ENCODE measurements at places on chromosomes 7 and 10.

- DNase-seq = peak; percentile 61
Observed at GRCh38 chr7:36686499-36686898, 37.8 kb downstream of the AOAH start.

GRCh38 chr7:34136698-34137097 is 231.4 kb downstream of the BMPER start:
- DNase-seq = no peak

GRCh38 chr10:120805014-120805812 is 45.9 kb upstream of the WDR11 start:
- no peak for DNase-seq

DNA sequence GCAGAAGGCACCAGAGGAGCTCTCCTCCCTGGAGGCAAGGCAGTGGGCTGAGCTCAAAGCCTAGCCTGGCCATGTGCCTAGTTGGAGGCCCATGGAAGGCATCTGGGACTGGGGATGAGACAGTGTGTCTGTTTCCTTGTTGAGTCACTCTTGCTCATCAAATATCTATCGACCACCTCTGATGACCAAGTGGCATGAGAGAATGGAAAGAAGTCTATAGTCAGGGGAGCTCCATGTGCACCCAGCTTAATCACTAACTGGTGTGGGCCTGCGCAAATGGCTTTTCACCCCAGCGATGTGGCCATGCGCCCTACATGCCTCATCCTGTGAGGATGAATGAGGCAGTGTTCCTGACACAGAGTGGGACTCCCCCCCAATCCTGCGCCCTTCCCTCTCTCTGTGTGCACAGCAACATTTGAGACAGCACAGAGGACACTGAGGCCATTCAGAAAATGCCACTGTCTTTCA is 229.9 kb downstream of the RPS24 start:
- DNase-seq = peak; percentile 31

DNA sequence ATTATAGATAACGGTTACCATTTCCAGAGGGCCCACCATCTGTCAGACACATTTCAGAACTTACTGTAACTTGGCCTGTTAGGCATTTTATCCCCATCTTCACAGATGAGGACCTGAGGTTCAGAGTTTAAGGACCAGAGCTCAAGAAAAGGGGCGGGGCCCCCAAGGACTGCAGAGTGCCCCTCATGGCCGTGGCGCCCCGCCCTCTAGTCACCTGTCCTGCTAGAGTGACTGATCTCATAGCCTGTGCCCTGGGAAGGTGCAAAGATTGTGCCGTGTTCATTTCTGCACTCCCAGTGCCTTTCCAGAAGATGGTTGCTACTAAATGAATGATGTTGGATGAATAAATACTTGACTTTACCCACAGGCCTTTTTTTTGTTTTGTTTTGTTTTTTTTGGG is 107.0 kb downstream of the XRCC2 start:
- DNase-seq = no peak

GRCh38 chr10:30691639-30692015 is 62.1 kb upstream of the LYZL2 start:
- no peak for DNase-seq

- DNase-seq = no peak
Observed at GRCh38 chr7:87624628-87625027, 3.6 kb upstream of the RUNDC3B start.

DNA sequence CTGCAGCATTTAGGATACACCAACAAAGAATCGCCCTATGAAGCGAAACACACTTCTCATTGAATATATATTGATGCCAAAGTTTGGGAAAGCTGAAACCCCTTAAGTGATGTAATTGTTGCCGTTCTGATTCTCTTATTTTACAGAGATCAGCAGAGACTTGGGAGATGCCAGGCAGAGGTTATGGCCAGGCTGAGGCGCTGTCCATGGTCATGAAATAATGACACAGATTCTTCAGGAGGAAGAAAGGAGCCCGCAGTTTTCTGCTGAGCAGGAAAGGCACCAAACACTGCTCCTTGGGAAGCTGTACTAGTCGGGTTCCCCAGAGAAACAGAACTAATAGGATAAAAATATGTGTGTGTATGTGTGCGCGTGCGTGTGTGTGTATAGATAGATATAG is 566.0 kb downstream of the CALN1 start:
- DNase-seq = no peak

DNA sequence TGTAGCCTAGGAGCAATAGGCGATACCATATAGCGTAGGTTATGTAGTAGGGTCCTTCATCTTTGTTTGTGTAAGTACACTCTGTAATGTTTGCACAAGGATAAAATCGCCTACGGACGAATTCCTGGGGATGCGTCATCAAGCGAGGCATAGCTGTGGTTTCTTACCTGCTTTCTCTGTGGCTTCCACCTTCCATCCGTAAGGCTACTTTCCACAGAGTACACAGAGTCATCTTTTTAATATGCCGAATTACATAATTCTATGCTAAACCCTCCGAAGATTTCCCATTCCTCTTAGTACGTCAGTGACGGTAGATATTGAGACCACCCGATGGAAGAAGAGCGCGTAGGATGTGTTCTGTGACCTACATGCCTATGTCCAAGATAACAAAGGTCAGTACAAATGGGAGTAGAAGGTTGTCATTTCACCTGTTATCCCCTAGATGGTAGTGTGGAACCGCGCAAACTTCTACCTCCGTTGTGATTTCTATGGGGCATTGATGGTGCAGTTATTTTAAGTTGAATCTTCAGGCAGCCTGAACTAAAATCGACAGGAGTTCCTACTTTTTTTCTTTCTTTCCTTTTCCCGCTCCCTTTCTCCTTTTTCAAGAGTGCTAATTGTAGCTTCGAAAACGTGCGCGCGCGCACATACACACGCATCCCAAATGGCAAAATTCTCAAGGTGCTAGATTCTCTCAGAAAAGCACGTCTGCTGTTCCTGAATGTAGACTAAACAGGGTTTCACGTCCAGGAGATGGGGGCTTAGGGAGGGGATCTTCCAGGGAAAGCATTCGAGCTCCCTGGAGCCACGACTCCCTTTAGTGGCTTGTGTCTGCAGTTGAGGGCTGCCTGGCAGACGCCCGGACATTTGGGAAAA is 111.7 kb upstream of the MBL2 start:
- peak; percentile 67 for DNase-seq

GRCh38 chr10:10902951-10903350 is 114.7 kb upstream of the CELF2 start:
- DNase-seq = no peak

- DNase-seq = no peak
Observed at GRCh38 chr10:33880291-33880690, 545.8 kb upstream of the NRP1 start.

DNA sequence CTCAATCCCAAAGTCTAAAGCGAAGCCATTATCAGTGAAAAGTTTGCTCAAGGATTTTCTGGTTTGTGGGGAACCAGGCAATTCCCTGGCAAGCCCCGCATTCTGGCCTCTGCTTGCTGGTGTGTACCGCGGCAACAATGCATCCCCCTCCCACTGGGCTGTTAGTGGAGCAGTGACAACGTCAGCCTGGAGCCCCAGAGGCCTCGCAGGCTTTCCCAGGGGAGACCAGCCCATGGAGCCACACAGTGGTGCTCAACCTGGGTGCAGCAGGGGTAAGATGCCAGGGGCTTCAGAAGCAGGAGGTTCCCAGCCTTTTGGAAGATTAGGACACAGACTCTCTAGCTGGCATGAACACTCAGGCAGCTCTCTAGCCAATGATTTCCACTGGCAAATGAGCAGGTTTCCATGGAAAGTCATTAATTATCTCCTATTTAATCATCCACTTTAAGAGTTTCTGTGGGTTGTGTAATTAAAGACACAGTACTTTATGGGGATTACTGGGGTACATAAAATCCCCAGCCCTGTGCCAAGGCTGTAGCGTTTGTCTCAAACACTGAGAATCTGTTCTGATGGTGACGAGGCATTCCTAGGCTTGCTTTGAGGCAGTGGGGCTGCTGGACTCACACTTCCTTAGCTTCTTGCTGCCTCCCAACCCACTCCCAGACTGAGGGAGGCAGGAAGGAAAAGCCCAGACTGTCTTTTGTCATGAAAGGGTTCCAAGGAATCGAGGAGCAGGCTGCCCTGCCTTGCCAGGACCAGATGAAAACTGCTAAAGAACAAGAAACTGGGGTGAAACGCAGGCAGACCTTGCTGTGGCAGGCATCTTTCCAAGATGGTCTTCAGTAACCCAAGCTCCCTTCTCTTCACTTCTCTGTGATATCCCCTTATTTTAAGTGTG is 411.9 kb upstream of the SHH start:
- DNase-seq = no peak
